ENCODE measurements at places on chromosomes 3 and 15.

DNA sequence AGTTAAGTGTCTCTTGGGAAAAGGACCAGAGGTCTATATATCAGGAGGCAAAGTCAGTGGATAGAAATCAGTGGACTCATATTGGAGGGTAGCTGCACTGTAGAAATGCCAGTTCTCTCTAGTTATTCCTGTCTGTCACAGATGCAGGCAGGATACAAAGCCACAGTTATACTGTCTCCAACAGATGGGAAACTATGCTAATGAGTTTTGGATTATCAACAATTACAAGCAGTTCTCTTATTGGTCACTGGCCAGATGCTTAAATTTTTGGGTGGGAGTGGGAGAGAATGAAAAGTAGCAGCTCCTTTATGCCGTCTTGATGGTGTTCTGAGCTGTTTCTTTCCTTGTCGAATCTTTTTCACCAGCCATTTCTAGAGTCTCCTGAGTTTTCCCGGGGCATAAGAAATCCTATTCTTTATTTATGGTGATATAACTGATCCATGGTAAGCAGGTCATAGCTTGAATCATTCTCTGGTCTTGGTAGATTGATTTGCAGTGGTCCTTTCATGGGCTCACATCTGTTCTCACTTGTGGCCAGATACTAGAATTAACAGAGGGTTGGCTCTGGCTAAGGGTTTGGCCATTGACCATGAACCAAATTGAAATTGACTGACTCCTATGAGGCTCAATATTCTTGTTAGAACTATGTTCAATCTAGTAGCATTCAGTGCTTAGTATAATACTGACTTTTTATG lies 44.6 kb upstream of the RBMS3 start:
- DNase-seq = no peak

DNA sequence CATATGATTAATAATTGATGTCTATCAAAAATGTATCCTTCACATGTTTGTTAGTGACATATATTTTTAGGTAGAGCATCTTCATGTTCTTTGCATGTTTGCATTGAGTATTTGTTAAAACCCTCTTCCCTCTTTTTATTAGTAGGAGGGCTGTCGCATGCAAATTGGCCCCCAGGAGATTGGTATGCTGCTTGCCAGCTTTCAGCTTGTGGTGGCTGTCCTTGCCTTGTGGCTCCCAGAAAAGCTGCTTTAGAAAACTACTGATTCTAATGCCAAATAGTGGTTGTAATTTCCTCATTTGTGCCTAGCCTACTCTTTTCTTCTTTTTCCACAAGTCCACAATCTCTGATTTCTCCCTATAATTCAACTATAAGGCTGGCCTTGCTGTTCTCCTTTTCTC lies 886.8 kb downstream of the VGLL3 start:
- DNase-seq = no peak

- DNase-seq = no peak
Measured at GRCh38 chr3:106945435-106945834, 431.8 kb upstream of the CCDC54 start.

GRCh38 chr3:197711973-197712707 lies 24.6 kb downstream of the RUBCN start:
- DNase-seq = no peak

DNA sequence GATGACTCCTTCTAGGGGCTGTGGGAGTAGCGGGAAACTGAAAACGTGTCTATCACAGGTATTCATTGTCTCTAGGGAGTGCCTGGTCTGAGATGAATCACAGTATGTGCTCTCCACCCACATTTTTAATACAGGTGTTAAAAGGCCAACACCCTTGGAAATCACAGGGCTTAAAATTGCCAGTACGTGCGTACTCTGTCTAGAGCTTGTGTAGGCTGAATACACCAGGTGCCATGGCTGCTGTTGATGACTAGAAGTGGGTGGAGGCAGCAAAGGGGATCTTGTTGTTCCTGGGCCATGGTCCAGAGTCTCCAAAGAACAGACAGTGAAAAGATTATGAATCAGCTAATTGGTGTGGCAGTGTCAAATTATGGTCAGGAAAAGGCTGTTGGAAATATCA lies 35.1 kb upstream of the P3H2 start:
- no peak for DNase-seq

DNA sequence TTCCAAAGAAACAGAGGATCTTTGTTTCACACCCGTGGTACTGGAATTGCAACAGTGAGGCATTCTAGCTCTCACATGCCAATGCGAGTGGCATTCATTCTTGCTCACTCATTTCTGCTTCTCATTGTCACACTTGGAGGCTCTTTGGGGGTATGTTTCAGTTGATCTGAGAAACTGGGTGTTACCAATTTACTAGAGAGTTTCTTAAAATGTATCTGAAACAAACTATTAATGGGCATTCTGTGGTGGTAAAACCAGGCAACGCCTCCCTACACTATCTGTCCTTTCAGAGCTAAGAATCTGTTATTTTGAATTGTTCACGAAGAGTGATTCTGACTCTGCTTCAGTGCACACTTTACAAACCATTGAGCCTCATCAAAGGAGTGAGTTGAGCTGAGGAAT lies 140.6 kb upstream of the BHLHE40 start:
- no peak for DNase-seq

- no peak for DNase-seq
Measured at GRCh38 chr15:59553879-59554735, 57.5 kb upstream of the GCNT3 start.

- DNase-seq = no peak
Measured at GRCh38 chr15:58734859-58735258, 14.6 kb downstream of the ADAM10 start.

GRCh38 chr3:179449636-179450035 lies 1.6 kb downstream of the GNB4 start:
- no peak for DNase-seq

GRCh38 chr3:38805765-38806386 lies 10.1 kb downstream of the SCN10A start:
- DNase-seq = no peak

DNA sequence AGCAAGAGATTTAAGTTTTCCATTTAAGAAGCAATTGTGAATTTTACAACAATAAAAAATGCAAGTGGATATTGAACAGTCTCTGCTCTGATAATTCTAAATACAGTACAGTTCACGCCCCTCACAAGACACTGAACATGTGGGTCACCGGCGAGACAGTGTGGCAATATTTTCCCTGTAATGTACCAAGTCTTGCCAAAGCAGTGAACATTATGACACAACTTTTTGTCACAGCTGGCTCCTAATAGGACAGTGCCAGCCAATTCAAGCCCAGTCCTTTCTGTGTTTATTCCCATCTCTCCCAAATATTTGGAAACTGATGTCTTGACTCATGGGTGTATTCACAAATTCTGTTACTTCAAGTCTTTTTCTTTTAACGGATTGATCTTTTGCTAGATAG lies 62.3 kb downstream of the PPARG start:
- DNase-seq = no peak

DNA sequence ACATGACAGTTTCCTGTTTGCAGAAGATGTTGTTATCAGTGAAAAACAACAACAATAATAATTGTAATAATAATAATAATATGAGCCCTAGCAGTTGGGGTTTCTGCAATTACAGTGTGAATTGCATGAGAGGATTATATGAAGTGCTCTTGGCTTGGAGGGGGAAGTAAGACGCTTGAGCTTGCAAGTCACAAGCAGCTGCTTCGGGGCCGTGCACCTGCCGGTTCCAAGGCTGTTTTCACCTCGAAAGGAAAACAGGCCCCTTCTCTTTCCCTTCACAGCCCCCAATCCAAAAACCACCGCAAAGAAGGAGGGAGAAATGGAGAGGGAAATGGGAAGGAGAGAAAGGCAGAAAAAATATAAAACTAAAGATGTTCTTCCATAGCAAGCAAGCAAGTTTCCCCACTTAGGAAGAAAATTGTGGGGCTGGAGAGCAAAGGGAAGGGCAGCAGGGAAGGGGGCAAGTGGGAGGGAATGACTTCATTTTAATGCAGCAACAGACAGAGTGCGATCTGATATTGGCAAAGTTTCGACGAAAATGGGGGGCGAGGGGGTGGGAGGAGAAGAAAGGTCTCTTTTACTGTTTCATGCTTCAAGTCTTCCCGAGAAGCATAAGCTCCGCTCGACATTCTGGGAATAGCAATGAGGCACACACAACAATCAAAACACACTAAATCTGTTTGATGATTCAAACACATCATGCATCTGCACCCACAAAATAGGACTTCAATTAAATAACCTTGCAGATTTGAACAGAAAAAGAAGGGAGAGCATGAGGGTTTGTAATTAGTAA lies 284.2 kb upstream of the ATP11B start:
- no peak for DNase-seq

DNA sequence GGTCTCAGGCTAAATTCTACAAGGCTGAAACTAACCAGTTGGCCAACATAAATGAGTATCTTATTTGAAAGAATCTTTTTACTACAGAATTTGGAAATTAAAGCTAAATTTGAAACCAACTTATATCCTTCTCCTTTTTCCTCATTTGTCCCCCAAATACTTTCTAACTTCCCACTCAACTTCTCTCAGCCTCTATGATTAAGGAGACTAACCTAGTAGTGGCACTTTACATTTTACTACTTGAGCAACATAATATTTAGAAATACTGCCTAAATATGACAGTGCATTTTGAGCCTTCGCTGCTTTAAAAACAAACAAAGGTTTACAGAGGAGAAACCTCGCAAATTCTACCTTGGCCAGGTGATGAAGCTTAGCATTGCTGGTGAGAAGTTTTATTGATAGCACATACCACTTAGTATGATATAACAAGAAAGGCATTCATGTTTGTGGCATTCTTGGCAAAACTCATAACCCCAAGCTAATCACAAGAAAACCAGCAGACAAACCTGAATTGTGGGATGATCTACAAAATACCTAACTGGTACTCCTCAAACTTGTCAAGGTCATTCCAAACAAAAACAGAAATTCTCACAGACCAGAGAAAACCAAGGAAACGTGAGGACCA lies 432.1 kb upstream of the CFAP20DC start:
- no peak for DNase-seq

DNA sequence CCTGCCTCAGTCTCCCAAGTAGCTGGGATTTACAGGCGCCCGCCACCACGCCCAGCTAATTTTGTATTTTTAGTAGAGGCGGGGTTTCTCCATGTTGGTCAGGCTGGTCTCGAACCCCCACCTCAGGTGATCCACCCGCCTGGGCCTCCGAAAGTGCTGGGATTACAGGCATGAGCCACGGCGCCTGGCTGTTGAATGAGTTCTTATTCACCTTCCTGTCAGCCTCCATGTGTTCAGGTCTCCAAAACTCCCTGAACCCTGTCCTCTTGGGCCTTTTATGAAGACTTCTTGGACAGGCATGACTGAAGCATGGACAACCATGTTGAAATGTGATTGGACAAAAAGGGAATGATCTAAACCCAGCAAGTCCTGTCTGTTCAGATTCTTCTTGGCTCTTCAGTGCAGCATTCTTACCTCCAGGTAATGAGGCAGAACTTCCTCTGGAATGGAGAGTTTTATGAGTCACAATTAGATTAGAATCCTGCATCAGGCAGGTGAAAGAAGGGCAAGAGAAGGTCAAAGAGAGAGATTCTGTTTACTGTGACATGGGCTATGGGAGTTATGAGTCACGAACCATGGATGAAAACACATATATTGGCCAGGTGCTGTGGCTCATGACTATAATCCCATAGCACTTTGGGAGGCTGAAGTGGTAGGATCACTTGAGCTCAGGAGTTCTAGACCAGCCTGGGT lies 23.1 kb upstream of the EIF4A2 start:
- no peak for DNase-seq

- DNase-seq = no peak
Measured at GRCh38 chr3:192068464-192069254, 607.7 kb downstream of the PYDC2 start.

GRCh38 chr15:62254137-62254934 lies 89.3 kb upstream of the C2CD4B start:
- peak; percentile 20 for DNase-seq

DNA sequence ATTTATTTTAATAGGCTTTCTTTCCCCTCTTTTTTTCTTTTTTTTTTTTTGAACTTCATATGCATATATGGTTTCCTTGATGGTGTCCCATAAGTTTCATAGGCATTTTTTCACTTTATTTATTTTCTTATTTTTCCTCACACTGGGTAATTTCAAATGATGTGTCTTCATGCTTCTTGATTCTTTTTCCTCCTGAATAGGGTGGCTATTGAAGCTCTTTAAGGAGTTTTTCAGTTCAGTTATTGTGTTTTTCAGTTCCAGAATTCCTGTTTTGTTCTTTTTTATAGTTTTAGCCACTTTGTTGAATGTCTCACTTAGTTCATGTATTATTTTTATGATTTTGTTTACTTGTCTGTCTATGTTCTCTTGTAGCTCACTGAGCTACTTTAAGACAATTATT lies 273.2 kb downstream of the NFKBIZ start:
- DNase-seq = no peak

DNA sequence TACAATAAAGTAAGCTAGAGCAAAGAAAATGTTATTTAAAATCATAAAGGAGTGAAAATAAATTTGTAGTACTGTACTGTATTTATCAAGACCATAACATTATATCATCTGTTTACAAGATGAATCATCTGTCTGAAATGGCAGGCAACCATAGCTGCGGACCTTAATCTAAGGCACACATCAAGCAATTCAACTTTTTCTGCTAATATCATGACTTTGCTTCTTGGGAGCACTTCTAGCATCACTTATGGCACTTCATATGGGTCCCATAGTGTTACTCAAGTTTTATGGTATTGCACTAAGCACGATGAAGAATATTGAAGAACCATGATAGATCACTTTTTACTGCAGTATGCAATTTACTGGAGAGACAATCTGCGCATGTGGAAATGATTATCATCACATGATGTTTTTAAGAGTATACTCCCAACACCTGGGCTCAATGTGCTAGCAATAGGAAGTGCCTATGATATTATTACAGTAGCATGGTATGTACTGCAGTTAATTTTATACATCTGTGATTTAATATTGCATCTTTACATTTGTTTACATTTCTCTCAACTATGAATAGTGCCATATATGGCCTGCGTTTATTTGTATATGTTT lies 137.7 kb upstream of the NECTIN3 start:
- no peak for DNase-seq

DNA sequence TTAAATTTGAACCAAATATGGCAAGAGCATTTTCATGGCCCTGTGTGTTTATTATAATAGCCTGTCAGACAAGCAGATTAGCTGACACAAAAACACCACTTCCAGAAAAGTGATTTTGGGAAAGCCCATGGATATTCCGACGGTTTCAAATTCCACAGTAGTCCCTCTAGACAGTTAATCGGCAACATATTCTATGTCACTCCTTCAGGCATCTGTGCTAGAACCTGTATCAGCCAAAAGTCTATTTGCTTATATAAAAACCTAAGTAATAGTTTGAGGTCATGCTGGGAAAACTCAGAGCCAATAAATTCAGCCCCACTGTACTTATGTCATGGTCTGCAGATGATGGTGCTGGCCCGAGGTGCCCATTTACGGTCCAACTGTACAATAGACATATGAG lies 110.2 kb upstream of the ARHGEF26 start:
- DNase-seq = no peak

- no peak for DNase-seq
Measured at GRCh38 chr3:179949412-179949811, 87.3 kb downstream of the PEX5L start.

Data from activated gamma-delta T cell (primary cell).